Naive thymus-derived CD4-positive, alpha-beta T cell (primary cell): ENCODE measurements at places on chromosomes 7 and 10. TPM values are rescaled to one million over a fixed set of nuclear protein-coding genes. Genes with fewer than 3 reads are reported as not detected.

- DNase-seq, result no peak
These were observed 70.4 kb downstream of the DOCK4 start for GRCh38 chr7:112135815-112136214.

DNA sequence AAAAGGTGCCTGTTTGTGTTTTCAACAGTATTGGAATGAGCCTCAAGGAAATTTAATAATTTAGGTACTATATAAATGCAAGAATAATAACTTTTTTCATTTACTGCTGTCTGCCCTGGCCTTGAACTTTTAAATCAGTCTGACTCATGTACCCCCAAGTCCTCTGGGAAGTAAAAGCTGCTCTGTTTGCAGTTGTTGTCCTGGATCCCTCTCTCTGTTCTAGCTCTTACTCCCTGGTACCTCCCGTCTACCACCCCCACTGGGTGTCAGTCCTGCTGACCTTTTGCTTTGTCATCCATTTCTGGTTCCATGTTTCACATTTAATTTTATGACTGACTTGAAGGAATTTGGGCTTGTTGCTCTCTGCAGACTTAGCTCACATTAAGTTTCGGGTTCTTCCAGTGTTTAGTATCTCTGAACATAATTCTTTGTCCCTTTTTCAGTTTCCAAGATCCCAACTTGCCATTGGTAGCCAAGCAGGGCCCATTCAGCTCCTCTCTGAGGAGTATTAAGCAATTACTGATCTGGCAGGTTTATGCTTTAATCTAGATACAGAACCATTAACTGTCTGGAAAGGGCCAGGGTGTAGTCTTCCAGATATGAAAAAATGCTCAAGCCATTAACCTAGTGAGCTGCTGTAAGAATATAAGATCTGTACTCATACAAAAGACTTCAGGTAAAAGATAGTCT, 208.7 kb upstream of the FAM3C start:
- no peak for DNase-seq

GRCh38 chr7:50426280-50427045, 23.7 kb downstream of the FIGNL1 start:
- no peak for DNase-seq

GRCh38 chr7:4025694-4026615, 656.1 kb upstream of the FOXK1 start:
- DNase-seq, result no peak

GRCh38 chr7:137943132-137943551, 58.7 kb downstream of the CREB3L2 start:
- DNase-seq, result no peak

DNA sequence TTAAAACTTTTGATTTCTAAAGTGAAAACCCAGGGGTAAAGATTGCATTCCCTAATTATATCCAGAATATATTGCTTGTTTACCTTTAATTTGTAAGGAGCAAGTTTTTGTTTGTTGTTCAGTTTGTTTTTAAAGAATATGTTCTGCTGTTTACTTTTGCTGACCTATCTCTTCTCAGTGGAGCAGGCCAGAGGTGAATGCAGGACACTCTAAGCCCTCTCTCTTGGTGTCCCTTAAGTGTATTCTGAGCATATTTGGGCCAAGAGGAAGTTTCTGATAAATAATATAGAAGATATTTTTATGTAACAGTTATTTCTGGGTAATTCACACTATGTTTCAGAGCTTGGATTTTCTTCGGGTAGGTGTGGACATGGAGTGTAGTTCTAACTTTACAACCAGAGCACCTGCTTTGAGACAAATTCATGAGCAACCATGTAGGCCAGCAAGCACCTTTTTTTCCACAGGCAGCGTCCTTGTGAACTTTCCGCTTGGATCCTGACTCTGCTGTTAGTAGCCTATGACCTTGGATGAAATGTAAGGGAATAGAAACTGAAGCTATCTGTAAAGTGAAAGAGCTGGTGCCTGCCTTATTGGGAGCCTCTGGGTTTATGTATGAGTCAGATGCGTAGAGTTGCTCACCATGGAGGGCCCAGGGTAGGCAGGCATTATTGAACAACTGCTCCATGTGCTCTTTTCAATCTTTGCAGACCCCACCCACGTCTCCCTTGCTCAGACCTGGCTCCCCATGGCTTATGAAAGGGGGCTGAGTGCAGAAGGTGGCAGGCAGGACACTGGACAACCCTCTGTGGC, 16.1 kb downstream of the OGDH start:
- DNase-seq, result no peak

- no peak for DNase-seq
These were observed 129.8 kb upstream of the TNRC18 start for GRCh38 chr7:5553298-5553877.

- no peak for DNase-seq
These were observed 67.8 kb downstream of the PHTF2 start for GRCh38 chr7:77866370-77866769.

- no peak for DNase-seq
These were observed 761 bp downstream of the KCTD7 start for GRCh38 chr7:66629222-66630062.

DNA sequence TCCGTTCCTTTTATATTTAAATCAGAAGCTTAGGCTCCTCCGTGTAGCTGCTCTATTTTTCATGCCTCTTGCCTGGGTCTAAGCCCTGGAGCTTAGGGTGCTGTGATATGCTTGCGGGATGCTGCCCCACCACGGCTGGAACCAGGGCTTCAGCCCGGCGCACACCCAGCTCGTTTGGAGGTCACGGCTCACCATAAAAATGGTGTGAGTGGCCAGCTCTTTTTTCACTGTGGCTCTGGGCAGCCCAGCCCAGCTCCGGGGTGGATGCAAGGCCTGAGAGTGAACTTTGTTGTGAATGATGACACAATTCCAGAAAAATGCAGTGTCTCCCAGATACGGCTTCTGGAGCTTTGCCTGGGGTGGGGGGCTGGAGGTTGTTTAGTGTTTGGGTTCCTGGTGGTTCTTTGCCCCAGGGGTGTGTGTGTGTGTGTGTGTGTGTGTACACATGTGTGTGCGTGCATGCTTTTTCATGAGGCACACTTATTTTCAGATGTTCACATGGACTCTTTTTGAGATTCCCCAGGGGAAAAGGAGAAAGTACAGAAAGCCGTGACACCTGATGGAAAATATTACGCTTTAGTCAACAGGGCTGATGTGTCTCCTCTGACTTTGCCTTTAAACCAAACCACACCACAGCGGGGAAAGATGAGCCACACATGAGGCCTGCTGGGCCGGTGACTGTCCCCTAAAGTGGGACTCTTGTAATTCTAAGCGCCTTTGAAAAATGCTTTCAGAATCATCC, 46.2 kb downstream of the GRK5 start:
- DNase-seq, result peak; percentile 58

- no peak for DNase-seq
These were observed 291.1 kb upstream of the PRKCQ start for GRCh38 chr10:6871128-6871527.

DNA sequence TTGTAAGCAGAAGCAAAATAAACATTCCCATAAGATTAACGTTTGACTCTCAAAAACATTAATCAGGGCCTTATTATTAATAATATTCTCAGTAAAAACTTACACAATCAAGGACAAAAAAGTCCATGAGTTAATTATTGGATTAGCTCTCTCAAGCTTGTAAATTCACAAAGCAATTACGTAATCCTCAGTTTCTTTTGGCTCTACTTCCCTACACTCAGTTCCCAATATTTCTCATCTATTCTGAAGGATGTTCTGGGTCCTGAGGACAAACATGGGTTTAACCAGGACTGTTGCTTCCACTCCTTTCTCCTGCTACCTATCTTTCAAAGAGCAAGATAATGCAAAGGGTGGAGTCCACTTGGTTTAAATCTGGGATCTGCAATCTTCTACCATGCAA, 15.1 kb downstream of the FBXL13 start:
- DNase-seq, result no peak

DNA sequence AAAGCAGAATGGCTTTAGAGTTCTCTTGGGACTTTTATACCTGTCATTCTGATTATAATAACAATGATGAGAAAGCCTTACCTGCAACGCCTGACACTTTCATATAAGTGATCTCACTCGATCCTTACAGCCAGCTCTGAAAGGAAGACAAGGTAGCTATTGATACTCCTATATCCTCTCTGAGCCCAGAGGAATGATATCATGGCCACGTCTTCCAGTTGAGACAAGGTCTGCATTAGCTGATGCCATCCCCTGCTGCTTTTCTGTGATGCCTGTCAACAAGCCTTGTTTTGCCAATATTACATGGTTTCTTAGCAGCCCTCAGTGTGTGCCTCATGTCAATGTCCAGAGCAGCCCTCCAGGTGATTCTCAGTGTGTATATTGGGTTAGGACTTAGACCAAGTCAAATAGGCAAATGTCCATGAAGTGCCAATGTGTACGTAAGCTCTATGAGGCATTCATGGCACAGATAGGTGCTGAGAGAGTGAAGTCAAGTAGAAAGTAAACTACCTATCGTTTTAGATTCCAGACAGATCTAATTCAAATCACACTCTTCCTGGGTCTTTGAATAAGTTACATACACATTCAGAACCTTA, 405.9 kb downstream of the ADRA2A start:
- DNase-seq, result no peak

The ZNF3 gene
- polyA plus RNA-seq, result 37.6 TPM

The SUN3 gene
- polyA plus RNA-seq, result not detected

The CACNA2D1 gene
- polyA plus RNA-seq, result not detected

The FXYD4 gene
- polyA plus RNA-seq, result not detected

The SPRN gene
- polyA plus RNA-seq, result 0.10 TPM

The GNGT1 gene
- polyA plus RNA-seq, result not detected
